ENCODE measurements at places on chromosomes 12 and 14.

- DNase-seq: no peak
These were observed 512.4 kb downstream of the TMTC2 start for GRCh38 chr12:83199069-83199468.

DNA sequence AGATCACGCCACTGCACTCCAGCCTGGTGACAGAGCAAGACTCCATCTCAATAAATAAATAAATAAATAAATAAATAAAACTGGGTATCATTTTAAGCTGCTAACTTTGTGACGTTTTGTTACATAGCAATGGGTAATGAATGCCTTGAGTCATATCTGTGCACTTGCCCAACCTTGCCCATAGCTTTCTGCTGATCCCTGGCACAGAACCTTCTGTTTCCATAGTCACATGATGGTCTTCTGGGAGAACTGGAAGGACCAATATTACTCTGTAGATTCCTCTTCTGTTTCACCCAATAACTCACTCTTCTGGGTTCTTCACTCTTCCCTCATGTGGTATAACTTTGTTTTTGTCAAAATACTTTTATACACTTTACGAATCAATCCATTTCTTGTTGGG is 140.8 kb downstream of the SCARB1 start:
- no peak for DNase-seq

DNA sequence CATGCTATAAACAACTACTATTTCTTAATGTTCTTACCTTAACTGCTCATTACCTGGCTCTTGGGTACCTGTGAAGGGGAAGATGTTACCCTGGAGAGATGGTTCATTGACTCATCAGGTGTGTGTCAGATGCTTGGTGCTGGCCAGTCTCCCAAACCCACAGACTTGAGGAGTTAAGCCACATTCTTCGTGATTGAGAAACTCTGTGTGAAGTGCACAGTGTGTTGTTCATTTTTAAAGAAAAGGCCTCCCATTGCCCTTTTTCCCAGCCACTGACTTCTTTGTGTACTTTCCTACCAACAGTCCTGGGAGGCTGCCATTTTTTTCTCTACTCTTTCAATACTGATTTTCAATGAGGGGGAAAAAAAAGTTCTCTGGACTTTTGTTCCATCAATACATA is 3.2 kb downstream of the MGST1 start:
- DNase-seq: peak; percentile 52

DNA sequence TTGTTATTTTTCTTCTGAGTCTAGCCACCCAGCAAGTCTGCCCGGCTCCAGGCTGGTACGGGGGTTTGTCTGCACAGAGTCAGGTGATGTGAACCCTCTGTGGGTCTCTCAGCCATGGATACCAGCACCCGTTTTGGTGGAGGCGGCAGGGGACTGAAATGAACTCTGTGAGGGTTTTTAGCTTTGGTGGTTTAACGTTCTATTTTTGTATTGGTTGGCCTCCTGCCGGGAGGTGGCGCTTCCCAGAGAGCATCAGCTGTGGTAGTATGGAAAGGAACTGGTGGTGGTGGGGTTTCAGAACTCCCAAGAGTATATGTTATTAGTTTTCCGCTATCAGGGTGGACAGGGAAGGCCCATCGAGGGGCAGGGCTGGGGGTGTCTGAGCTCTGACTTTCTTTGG is 5.3 kb upstream of the SERPINA4 start:
- no peak for DNase-seq

DNA sequence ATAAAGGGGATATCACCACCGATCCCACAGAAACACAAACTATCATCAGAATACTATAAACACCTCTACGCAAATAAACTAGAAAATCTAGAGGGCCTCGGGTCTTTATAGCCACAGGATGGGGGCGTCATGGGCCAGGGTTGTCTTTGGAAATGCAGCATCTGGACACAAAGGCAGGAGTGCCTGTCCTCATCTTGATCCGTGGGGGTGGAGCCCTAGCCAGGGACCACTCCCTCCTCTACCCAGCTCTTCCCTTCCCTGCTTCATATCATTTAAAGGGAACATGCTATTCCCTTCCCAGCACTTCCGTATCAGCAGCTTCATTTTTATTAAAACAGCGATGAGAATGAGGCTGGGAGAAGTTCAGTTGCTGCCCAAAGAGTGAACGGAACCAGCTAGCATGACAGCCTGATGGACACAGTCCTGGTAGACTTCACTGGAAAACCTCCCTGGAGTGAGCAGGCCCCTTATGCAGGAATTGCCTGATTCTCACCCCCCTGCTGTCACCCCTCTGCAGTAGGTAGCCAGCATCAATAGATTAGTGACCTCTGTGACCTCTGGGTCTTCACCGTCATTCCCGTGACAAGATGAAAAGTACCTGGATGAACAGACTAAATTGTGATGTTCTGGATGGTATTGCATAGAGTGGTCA is 251.4 kb upstream of the RGS6 start:
- no peak for DNase-seq

DNA sequence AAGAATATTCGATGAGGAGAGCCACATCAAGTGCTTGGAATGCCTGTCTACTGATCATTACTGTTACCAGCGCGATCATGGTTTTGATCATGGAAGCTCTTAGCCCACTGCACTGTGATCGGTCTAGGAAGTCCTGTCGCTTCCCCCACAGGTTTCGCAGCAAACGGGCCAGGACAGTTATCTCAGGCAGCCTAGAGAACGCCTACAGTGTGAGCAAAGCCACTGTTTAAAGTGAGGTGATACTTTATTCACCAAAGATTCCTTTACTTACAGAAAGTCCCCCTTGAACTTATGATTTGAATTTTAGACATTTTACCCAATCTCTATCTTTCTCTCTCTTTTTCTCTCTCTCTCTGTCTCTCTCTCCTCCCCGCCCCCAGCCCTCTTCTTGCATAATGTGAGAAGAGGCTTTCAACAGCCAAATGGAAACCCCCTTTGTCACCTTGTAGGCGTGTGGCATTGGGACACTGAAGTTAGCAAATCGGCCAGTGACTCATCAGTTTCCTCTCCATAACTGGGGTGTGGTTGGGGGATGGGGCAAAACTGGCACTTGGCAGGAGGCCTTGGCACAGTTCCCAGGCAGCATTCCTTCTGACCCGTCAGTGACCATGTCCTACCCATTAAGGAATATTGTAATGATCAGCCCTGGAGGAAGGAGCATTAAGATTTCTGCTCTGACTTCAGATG is 214.8 kb downstream of the CHST11 start:
- peak; percentile 89 for DNase-seq

GRCh38 chr14:82223276-82223675 is 689.6 kb upstream of the SEL1L start:
- DNase-seq: no peak

DNA sequence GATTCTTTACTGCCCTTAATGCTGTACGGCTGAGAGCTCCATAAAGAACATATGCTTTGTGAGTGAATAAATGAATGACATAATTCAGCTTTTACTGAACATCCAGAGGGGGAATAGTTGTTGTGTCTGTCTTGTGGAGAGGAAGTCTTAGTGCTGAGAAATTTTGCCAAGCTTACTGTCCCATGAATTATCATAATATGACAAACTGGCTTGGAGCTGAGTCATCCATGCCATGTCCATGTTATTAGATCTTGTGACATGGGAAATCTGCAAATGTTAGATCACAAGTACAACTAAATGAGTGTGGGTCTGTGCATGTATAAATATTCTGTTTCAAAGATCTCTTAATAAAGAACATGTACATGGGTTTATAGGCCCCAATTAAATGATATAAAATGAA is 350.4 kb downstream of the BMP4 start:
- no peak for DNase-seq

- DNase-seq: no peak
These were observed 1.2 kb downstream of the UNC119B start for GRCh38 chr12:120711411-120711810.

GRCh38 chr14:96053600-96054381 is 14.6 kb downstream of the C14orf132 start:
- DNase-seq: peak; percentile 63

GRCh38 chr12:108110844-108111243 is 18.2 kb upstream of the WSCD2 start:
- no peak for DNase-seq

GRCh38 chr12:124319368-124320050 is 24.6 kb downstream of the RFLNA start:
- DNase-seq: no peak

DNA sequence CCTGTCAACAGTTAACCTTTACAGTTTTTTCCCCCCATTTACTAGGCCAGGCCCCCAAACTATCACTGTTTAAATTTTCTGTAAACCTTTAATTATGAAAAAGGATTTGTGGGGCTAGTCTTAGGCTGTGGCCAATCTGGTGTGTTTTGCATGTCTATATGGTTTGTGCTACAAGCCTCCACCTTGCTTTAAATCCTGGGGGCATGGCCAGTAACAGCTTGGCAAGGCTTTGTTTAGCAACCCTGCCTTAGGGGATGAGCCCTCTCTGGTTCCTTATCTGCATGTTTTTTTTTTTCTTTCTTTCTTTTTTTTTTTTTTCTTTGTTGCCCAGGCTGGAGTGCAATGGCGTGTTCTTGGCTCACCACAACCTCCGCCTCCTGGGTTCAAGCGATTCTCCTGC is 102.7 kb downstream of the KCNMB4 start:
- no peak for DNase-seq

DNA sequence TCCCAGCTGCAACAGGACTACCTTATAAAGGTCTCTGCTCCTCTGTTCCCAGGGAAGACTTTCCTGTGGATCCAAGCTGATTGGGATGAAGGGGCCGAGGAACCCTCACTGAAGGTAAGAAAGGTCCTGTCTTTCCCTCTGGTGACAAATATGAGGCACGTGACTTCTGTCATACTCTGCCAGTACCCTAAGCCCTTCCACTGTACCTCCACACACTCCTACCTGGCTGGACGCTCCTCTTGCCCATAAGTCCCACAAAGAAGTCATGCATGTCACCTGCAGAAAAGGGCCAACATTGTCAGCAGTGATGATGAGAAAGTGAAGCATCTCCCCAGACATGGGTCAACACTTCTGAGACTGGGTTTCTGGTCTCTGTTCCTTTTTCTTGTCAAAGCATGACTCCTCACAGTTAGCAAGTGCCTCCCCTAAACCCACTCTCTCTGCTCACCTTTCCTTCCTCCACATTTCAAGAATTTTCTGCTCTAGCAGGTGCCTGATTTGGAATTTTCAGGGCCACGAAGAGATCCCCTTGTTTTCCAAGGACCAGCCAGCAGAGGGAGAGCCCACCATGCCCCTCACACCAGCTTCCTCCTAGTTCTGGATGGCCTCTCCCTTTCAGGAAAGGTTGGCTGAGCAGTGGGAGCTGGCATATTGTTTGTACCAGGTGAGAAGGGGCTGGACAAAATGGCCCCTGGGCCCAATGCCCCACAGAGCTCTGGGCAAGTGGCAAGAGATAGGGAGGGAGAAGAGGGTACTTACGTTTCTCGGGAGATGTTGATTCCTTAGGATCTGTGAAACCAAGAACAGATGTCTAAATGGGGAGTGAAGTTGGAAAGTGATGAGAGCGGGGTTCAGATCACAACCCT is 3.5 kb downstream of the TAC3 start:
- DNase-seq: no peak

DNA sequence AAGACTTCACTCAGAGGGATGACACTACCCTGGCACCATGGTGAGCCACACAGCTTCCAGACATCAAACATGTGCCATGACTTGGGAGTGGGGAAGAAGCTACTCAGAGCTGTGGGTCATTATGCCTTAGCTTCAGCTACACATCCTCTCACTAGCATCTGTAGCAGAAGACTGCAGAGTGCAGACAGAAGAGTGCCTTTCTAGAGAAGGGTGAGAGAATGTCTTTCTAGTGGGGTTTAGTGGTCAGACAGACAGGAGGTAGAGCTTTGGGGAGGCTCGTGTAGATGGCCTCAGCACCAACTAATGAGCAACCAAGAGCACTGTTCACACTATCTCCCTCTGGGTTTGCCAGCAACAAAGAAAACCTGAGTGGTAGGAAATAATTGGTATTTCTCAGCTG is 4.9 kb upstream of the B4GALNT3 start:
- no peak for DNase-seq

GRCh38 chr12:16495196-16495595 is 110.8 kb downstream of the LMO3 start:
- no peak for DNase-seq

DNA sequence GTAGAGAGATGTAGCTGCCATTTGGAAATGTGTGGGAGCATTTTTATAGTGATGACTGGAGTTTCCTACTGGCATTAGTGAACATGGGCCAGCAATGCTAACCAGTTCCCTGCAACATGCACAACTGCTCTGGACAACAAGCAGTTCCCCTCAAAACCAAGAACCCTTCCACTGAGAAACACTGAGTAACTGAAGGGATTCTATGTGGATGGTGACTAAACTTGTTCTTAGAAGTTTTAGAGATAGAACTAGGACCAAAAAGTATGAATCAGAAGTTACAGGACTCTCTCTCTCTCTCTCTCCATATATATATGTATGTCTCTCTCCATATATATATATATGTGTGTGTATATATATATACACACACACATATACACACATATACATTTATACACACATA is 7.9 kb downstream of the SERPINA10 start:
- no peak for DNase-seq

DNA sequence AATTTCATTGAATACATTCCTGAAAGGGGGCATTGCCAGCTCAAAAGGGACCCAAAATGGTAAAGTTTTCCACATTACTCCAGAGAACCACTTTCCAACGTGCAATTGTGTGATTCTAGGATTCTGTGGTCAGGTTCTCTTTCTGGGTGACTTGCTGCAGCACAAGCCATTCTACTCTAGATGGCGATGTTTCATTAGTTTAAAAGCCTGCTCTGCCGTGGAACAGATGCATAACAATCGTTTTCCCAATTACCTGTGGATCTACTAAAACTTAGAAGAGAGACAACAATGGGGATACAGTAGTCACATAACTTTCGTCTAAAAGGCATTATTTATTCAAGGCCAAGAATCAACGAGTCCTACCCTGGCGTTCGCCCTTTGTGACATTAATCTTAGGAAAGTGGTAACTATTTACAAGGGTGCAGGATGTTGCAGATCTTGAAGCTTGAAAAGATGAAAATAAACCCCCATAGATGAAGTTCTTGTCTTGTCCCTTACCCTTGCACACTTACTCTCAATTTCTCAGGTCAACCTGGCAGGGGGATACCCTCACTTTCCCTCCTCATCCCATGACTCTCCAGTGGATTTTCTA is 400.9 kb downstream of the SNAPC1 start:
- no peak for DNase-seq

- DNase-seq: no peak
These were observed 39.1 kb upstream of the STAB2 start for GRCh38 chr12:103547929-103548328.

GRCh38 chr14:74685921-74686678 is 26.8 kb downstream of the AREL1 start:
- DNase-seq: no peak

DNA sequence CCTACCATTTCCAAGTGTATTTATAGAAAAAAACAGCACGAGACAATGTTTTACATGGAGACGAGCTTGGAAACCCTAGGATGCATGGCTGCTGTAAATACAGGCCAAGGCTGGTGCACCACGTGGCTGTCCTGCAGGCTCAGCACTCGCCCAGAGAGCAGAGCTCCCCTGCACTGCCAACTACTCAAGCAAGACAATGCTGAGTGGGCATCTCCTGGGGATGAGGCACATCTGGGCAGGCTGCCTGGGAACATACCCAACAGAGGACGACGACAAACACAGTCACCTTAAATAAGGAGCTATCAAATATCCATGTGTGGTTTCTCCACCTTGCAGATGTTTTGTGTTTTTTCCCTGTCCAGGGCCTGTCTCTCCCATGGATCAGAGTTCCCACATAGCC is 128.3 kb upstream of the PRMT8 start:
- DNase-seq: no peak

GRCh38 chr12:58296863-58297262 is 355.5 kb downstream of the ATP23 start:
- no peak for DNase-seq

GRCh38 chr14:93683226-93683625 is 105.1 kb downstream of the PRIMA1 start:
- DNase-seq: no peak

- DNase-seq: no peak
These were observed 88.7 kb downstream of the HECTD1 start for GRCh38 chr14:31118892-31119291.
